ENCODE measurements at places on chromosomes 4 and X. TPM values are rescaled to one million over a fixed set of nuclear protein-coding genes. Genes with fewer than 3 reads are reported as not detected.

Gene MAGEC1
- not detected for total RNA-seq

Gene GATA1
- not detected for total RNA-seq

Gene TKTL1
- total RNA-seq: not detected

Gene FRMPD4
- total RNA-seq: not detected

Gene XAGE1A
- not detected for total RNA-seq

Gene IL13RA2
- total RNA-seq: not detected

Gene SPANXA2
- total RNA-seq: not detected

Gene PNCK
- not detected for total RNA-seq

Gene TET2
- 26.1 TPM for total RNA-seq

DNA sequence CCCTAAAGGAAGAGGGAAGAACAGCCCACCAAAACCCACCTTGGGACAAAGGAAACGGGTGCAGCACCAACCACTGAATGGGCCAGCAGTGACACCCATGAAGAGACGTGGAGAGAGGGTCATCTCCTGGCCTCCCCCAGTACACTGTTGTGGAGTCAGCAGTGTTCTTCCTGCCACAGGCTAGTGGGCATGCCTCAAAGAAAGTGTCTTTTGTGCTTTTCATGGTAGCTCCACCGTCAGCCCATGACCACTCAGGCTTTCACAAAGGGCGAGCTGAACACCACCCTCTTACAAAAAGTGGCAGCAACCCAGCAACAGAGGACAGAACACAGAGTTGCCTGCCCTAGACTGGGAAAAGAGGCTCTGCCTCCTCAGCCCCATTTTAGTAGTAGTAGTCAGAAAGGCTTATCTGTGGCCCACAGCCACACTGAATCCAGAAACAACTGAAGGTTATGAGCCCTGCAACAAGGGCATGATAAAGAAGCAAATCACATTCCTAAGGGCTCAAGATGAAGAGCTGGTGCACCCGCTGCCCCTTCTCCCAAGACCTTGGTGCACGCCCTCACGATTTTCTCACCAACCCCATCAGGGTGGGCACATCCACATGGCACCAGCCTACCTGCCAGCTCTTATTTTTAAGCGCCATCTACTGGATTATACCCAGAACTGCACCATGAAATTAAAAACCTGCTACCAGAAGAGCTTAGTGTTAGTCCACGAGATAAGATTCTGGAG lies 53.1 kb downstream of the RAB28 start:
- no peak overlapping the region for H3K27ac ChIP-seq
- no peaks in the 10 kb centered on the region for H3K4me1 ChIP-seq
- no peaks in the 10 kb centered on the region for H3K27me3 ChIP-seq
- no peaks in the 10 kb centered on the region for H3K36me3 ChIP-seq

DNA sequence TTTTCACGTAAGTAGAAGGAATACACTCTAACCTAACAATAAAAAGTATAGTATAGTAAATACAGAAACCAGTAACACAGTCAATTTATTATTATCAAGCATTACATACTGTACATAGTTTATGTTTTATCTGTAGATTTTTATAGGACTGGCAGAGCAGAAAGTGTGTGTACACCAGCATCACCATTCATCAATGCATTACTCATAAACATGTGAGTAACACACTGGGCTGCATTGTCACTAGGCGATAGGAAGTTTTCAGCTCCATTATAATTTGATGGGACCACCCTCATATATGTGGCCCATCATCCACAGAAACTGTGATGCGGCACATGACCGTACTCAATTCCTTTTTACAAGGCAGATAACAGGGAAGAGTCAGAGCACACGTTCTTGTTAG lies 137.8 kb upstream of the RBPJ start:
- no peaks in the 10 kb centered on the region for H3K36me3 ChIP-seq
- H3K27ac ChIP-seq: no peak overlapping the region
- H3K4me3 ChIP-seq: no peak overlapping the region
- H3K4me1 ChIP-seq: no peaks in the 10 kb centered on the region
- DNase-seq: no peak

- no peaks in the 10 kb centered on the region for H3K36me3 ChIP-seq
- H3K27ac ChIP-seq: no peak overlapping the region
- no peak overlapping the region for H3K4me3 ChIP-seq
- H3K4me1 ChIP-seq: no peaks in the 10 kb centered on the region
- DNase-seq: no peak
Measured at GRCh38 chr4:103923551-103923950, 203.8 kb upstream of the TACR3 start.

- no peak overlapping the region for H3K4me3 ChIP-seq
- no peaks in the 10 kb centered on the region for H3K36me3 ChIP-seq
- H3K27ac ChIP-seq: no peak overlapping the region
- peak; percentile 26 for DNase-seq
- peaks cover 4% of the 10 kb centered on the region for H3K27me3 ChIP-seq
Measured at GRCh38 chrX:153443476-153444332, 2.2 kb downstream of the TREX2 start.

DNA sequence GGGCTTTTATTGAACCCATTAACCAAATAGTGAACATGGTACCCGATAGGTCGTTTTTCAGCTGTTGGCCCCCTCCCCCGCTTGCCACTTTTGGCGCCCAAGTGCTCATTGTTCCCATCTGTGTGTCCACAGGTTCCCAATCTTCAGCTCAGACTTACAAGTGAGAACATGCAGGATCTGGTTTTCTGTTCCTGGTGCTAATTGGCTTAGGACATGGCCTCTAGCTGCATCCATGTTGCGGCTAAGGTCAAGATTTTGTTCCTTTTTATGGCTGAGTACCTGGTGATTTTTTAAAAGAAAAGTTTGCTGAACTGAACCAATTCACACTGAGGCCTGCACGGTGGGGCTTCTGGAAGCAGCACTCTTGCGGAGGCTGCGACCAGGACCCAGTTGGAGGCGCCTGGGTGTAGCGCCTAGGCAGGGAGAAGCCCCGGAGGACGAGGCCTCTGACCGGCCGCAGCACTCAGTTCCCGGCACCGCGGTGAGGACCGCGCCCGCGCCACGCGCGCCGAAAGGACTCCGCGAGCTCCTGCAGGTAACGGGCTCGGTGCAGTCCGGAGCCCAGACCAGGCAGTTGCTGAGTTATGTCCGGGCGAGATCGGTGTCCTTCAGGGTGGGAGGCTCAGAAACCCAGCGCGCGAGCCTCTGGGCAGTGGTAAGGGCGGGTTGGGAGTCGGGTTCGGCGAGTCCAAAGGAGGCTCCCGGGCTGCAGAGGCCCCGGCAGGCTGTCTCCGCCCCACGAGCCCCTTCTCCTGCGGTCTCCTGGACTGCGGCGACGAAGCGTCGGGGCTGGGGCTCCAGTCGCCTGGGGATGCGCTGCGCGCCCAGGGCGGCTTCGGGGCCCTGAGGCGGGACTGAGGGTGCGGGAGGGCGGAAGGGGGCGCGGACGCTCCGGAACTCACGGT lies 15.8 kb upstream of the SLC25A4 start:
- peak overlapping the region; percentile 64 for H3K4me3 ChIP-seq
- peak overlapping the region; percentile 58 for H3K27ac ChIP-seq
- H3K27me3 ChIP-seq: no peaks in the 10 kb centered on the region

DNA sequence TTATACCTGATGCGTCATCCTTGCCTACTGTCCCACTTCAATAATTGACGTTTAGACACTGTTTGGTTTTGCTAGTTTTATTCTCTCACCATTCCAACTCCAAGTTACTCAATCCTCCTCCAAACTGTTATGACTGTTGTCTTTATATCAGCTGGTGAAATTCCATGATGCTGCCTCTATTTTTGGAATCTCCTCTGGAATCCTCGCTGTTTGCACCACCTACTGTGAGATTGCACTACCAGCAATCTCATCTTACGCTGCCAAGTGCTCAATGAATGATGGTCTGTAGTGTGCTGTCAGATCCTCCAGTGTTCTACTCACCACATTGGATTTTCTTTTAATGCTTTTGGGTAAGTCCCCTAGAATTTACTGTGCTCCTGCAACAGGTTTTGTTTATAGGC lies 13.2 kb upstream of the PCDH18 start:
- no peak for DNase-seq
- no peaks in the 10 kb centered on the region for H3K27me3 ChIP-seq
- H3K27ac ChIP-seq: no peak overlapping the region
- H3K4me3 ChIP-seq: no peak overlapping the region

DNA sequence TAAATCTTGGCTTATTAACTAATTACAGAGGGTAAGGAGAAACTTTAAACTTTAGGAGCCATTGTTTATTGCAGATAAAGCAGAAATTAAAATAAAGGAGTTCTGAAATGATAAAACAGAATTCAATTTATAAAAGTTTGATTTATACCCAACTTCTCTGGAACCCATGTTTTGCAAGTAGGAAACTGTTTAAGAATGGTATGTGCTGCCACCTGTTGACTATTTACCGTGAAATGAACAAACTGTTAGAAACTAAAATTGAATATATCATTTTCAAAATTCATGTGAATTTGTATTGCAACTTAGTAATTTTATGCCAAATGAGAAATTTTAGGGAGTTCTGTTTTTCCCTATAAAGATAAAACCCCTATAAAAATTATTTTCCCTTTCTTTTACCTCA lies 11.0 kb upstream of the TBC1D8B start:
- H3K4me3 ChIP-seq: no peak overlapping the region
- no peaks in the 10 kb centered on the region for H3K27me3 ChIP-seq
- no peak for DNase-seq
- no peak overlapping the region for H3K27ac ChIP-seq
- no peaks in the 10 kb centered on the region for H3K36me3 ChIP-seq

- no peak for DNase-seq
- H3K4me1 ChIP-seq: no peaks in the 10 kb centered on the region
- no peak overlapping the region for H3K4me3 ChIP-seq
- H3K36me3 ChIP-seq: no peaks in the 10 kb centered on the region
- H3K27ac ChIP-seq: no peak overlapping the region
- no peaks in the 10 kb centered on the region for H3K27me3 ChIP-seq
Measured at GRCh38 chr4:54908763-54909162, 216.6 kb downstream of the KDR start.

- no peaks in the 10 kb centered on the region for H3K4me1 ChIP-seq
- H3K4me3 ChIP-seq: no peak overlapping the region
- no peaks in the 10 kb centered on the region for H3K36me3 ChIP-seq
- DNase-seq: no peak
- no peak overlapping the region for H3K27ac ChIP-seq
- no peaks in the 10 kb centered on the region for H3K27me3 ChIP-seq
Measured at GRCh38 chr4:107843391-107843790, 18.7 kb downstream of the SGMS2 start.

- H3K27me3 ChIP-seq: no peaks in the 10 kb centered on the region
- DNase-seq: no peak
- H3K36me3 ChIP-seq: no peaks in the 10 kb centered on the region
- H3K4me3 ChIP-seq: no peak overlapping the region
Measured at GRCh38 chr4:99091216-99091575, 2.6 kb upstream of the ADH5 start.

DNA sequence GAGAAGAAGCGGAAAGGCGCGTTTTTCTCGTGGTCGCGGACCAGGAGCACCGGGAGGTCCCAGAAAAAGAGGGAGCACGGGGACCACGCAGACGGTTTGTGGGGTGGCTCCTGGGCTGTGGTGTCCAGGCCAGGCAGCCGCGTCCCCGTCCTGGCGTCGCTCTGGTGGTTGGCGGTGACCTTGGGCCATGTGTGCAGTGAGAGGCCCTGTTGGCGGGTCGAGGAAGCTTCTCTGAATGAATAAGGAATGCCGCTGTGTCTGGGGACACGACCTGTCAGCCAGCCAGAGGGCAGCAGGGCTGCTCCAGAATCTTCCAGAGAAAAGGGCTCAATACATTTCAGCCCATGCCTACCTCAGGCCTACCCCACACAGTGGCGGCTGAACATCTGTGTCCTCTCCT lies 24.3 kb upstream of the HGFAC start:
- peaks cover 2% of the 10 kb centered on the region for H3K4me1 ChIP-seq
- no peak overlapping the region for H3K4me3 ChIP-seq
- peaks cover 23% of the 10 kb centered on the region for H3K36me3 ChIP-seq

GRCh38 chr4:32840461-32841189 lies 2120.5 kb downstream of the PCDH7 start:
- no peak overlapping the region for H3K27ac ChIP-seq
- no peak overlapping the region for H3K4me3 ChIP-seq
- no peaks in the 10 kb centered on the region for H3K4me1 ChIP-seq
- H3K36me3 ChIP-seq: no peaks in the 10 kb centered on the region

GRCh38 chrX:104660092-104660491 lies 94.1 kb downstream of the IL1RAPL2 start:
- H3K4me3 ChIP-seq: no peak overlapping the region
- H3K27ac ChIP-seq: no peak overlapping the region
- H3K27me3 ChIP-seq: peaks cover 4% of the 10 kb centered on the region

Measured in adrenal gland (tissue), 19 donors.